ENCODE measurements at places on chromosomes 12 and 14.

DNA sequence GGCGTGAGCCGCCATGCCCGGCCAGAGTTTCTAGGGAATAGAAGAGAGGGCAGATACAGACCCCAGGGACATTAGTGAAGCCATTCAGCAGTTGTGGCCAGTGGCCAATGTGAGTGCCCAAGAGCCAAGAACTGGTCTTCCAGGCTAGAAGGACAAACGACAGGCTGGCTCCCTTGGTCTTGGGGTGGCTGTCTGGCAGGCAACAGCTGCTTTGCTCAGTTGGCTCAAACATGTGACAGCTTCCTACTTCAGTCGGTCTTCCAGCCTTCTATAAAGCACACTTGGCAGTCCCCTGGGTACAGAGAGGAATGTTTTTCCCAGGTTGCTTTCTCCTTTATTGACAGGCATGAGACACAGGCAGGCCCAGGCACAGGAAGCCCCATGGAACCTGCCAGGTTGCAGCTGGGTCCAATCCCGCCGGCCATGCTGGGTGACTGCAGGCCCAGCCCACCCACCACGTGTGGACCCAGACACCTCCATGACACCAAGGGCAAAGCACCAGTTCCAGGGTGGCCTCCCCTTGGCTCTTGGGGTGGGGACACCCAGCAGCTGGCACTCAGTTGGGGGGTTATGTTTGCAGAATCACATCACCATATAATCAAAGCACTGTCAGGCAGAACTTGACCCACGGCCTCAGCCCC lies 15.4 kb downstream of the CHGA start:
- no peak for DNase-seq

- DNase-seq: no peak
Observed at GRCh38 chr12:89333564-89334252, 18.6 kb downstream of the DUSP6 start.

DNA sequence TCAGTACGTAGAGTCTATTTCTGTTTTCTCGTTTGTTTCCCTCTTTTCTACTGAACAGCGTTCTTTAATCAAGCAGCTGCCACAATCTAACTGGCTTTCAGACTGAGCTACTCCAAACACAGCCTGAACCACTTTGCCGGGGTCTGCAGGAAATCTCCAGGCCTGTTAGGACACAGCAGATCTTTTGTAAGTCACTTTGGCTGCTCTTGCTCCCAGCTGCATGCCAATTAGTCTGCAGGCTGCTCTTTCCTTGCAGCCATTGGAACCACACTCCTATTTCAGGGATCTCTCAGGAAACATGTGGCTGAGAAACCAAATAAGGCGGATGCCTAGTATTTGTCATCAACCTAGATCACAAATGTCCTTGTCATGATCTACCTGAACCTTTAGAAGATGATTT lies 73.6 kb downstream of the TMTC1 start:
- DNase-seq: no peak

GRCh38 chr14:96940009-96940408 lies 142.8 kb downstream of the VRK1 start:
- no peak for DNase-seq

DNA sequence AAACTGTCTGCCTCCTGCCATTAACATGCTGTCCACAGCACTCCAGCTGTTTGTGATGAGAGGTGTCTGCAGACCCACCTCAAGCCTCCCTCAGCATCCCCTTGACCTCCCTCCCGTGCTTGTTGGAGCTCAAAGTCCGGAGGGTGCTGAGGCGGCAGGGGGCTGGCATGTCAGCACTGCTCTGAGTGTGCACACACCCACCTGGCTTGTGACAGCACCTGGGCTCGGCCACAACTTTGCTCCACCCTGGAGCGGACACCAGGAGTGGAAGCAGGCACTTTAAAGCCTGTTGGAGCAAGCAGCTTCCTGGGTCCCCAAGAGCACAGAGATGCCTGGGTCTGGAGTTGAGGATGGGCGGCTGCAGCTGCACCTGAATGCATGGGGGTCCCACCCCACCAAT lies 20.9 kb downstream of the SERPINA3 start:
- DNase-seq: no peak

GRCh38 chr12:25970082-25970481 lies 11.6 kb downstream of the RASSF8 start:
- DNase-seq: no peak

- no peak for DNase-seq
Observed at GRCh38 chr12:7376196-7376595, 67.8 kb downstream of the CD163L1 start.

DNA sequence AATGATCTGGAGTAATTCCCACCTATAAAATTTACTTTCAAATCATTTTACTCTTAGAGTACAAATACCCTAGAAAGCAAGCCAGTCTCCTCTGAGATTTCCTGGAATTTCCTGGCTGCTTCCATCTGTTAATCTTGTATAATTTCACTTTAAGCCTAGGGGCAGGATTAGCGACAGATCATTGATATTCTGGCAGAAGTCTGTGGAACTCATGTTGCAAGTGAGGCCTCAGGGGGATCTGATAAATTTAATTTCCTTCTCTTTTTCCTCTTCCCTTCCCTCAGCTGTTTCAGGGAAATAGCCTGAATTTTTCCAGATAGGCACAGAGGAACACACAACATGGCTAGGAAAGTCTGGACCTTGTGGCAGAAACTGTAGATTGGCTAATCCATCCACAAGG lies 5.9 kb upstream of the KRT6A start:
- no peak for DNase-seq

DNA sequence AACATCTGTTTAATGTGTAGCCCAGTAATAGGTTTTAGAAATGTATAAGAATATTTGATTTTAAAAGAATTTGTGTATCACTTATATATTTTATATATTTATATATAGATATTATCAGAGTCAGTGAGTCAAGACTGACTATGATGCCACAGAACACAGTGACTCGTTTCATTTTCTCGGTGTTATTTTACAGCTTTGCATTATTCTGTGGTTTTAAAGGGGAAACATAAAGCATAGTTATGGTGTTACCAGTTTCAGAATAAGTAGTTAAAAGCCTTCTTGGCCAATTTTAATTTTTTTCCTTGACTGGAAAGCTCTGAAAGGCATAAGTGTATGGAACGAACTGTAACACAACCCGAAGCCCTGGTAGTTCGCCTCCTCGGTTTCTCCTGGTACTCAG lies 91.0 kb downstream of the GRIP1 start:
- no peak for DNase-seq

DNA sequence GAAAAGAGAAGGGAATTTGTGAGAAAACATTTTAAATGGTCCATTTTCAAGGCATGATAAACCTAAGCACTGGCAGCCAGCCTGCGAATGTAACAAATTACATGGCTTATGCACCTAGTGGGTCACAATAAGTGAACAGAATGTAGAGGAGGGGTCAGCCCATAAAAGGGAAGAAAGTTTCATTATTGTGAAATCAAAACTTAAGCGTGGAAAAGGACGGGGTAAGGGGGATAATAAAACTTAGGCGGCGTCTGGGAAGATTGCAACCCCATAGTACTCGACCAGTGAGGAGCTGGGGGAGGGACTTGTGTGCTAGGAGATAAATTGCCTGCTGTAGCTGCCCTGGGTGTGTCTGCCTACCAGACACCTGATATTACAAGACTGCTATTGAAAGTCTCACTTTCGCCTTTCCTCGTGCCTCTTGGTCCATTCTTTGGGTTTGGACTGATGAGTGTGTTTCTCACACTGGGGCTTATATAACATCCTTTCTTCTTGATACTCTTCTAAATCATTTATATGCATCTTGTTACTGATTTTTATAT lies 40.6 kb downstream of the ZDHHC17 start:
- no peak for DNase-seq

GRCh38 chr12:104121001-104121400 lies 17.0 kb downstream of the NFYB start:
- DNase-seq: no peak

DNA sequence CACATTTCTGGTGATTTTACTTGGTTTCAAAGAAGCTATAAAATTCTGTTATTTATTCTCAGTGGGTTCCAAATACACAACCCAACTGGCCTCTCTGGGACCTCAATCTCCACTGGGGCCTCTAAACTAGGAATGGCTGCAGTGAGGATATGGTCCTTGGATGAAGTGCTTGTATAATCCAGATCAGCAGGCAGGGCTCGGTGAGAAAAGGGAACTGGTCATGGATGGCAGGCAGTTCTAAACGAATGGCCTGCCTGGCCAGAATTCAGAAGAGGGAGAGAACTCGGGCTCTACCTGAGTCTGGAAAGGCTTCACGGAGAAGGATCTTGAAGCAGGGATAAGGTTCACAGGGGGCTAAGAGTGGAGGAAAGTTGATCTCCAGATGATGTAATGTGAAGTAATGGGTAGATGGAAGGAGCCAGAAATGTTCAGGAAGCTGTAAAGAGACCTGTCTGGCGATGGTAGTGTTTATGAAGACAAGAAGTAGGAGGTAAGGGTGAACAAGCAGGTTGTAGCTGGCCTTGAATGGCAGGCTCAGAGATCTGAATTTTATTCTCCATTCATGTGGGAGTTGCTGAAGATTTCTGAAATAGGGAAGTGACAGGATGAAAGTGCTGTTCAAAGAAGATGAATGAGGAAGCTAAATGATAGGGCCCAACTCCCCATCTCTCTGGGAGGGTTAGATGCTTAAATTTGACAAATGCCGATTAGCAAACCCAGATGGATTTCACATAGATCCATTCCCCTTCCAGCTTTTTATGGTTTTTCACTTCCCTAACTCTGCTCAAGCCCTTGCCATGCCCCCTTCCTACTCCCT lies 31.5 kb upstream of the ANO6 start:
- DNase-seq: no peak

- no peak for DNase-seq
Observed at GRCh38 chr12:18261906-18262305, 588 bp downstream of the PIK3C2G start.

GRCh38 chr12:81811778-81812125 lies 52.6 kb upstream of the PPFIA2 start:
- DNase-seq: no peak

- no peak for DNase-seq
Observed at GRCh38 chr14:78725086-78725485, 554.9 kb downstream of the NRXN3 start.

DNA sequence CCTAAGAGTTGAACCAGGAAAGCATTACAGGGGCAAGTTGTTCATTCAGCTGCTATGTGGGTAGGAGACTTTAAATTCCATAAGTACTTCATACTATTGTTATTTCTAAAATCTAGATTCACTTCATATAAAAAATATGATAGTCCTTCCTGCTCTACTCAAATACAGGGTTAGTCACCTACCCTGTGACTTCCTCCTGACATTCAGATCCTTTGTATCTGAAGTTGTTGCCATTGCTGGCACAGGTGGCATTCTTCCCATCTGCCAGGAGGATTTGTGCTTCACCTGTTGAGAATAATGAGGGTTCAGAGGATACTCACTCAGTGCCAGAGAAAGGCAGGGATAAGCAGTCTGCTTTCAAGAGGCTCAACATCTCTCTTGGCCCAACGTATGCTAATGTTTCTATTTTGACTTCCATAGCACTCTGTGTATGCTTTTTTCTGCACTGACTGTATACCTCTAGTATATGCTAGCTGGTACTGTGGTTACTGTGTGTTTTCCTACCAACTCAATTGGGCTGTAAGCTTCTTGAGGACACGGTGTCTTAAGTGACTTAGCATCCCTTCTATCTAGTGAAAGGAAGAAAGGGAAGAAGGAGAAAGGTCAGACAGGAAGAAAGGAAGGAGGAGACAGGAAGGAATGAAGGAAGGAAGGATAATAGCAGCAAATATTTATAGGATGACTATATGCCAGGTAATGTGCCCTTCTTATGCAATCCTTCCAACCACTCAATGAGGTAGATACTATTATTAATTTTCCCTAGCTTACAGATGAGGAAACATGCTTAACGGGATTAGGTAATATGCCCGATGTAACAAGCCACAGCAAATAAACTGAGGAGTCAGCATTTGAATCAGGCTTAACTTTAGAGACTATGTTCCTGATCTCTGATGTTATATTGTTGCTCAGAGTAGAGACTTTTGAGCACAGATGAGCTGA lies 38.5 kb upstream of the FGF6 start:
- DNase-seq: no peak

DNA sequence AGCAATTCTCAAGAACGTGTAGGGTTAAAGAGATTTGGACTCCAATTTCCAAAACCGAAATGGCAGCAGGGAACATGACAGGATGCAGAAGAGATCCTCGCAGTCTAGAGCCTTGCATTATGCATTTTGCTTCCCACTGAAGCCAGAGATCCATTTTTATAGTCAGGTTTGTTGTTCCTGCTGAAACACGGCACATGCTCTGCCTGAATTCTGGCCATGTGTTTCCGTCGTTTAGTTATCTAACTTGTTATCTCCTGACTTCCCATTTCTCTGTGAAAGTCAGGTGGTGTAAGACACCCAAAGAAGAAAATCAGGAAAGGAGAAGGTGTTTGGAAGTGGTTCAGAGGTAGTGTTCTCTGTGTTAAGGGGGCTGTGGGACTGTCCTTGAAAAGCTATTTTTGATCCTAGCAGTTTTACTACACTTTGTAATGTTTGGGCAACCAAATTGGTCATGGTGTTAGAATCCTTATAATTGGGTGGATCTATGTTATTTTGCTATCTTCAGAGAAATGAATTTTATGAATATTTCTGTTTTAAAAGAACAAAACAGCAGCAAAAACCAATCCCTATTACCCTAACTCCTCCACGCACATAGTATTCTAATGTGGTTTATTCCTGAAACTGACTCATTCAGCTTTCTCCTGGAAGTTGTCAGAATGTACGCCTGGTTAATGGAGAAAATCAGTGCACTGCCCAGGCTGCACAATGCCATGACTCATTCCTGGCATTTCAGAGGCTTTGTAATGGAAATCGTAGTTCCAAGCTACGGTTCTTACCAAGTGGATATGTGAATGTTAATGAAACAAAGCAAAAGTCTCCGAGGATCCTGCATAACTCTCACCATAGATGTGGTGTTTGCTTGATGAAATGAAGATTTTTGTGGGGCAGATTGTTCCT lies 110.1 kb downstream of the SAMD4A start:
- DNase-seq: no peak

All from NCI-H1048 (cell line).